ENCODE measurements at places on chromosomes 2 and 18. TPM values are rescaled to one million over a fixed set of nuclear protein-coding genes. Genes with fewer than 3 reads are reported as not detected.

DNA sequence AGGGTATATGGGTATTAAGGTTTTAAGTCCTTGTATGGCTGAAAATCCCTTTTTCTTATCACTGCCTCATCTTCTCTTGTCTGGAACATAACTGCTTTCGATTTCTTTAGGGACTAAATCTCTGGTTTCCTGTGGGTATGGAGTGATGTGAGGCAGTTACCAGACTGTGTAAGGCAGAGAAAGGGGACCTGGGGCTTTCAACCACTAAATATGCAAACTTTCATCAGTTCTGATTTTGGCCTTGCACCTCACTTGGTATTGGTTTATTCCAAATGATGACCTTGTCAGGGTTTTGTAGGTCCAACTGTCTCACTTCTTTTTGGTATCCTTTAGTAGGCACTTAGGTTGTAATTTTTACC lies 9.3 kb downstream of the MAP4K4 start:
- DNase-seq: no peak
- H3K4me3 ChIP-seq: no peak overlapping the region
- H3K36me3 ChIP-seq: peaks cover 23% of the 10 kb centered on the region
- H3K27ac ChIP-seq: peak overlapping the region; percentile 94
- peaks cover 66% of the 10 kb centered on the region for H3K4me1 ChIP-seq

MAP3K19 gene
- not detected for total RNA-seq

- DNase-seq: no peak
- H3K36me3 ChIP-seq: peaks cover 4% of the 10 kb centered on the region
- peaks cover 5% of the 10 kb centered on the region for H3K27me3 ChIP-seq
- H3K4me3 ChIP-seq: no peak overlapping the region
- H3K27ac ChIP-seq: no peak overlapping the region
- H3K4me1 ChIP-seq: no peaks in the 10 kb centered on the region
Measured at GRCh38 chr2:130150181-130151144, 5.6 kb upstream of the CCDC74B start.

DNA sequence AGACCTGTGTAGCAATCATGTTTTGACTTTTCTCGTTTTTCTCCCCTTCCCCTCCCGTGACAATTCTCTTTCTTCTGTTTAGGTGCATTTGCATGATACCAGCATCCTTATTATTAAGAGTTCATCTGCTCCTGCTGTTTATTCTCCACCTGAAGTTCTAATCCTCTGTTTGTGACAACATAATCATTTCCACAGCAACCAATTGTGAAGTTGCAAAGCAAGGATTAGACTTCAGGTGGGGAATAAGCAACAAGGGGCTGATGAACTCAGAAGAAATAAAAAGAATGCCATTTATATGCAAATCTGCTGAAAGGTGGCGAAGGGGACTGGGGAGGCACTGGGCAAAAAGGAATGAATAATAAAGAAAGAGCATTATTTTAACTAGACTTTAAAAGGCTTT lies 124.8 kb upstream of the LINC00305 start:
- DNase-seq: no peak
- no peak overlapping the region for H3K4me3 ChIP-seq
- no peak overlapping the region for H3K27ac ChIP-seq

GRCh38 chr2:6956566-6956965 lies 39.4 kb downstream of the RNF144A start:
- H3K4me1 ChIP-seq: no peaks in the 10 kb centered on the region
- no peak for DNase-seq
- H3K36me3 ChIP-seq: no peaks in the 10 kb centered on the region
- no peak overlapping the region for H3K27ac ChIP-seq
- no peak overlapping the region for H3K4me3 ChIP-seq

HOXD12 gene
- total RNA-seq: not detected

DNA sequence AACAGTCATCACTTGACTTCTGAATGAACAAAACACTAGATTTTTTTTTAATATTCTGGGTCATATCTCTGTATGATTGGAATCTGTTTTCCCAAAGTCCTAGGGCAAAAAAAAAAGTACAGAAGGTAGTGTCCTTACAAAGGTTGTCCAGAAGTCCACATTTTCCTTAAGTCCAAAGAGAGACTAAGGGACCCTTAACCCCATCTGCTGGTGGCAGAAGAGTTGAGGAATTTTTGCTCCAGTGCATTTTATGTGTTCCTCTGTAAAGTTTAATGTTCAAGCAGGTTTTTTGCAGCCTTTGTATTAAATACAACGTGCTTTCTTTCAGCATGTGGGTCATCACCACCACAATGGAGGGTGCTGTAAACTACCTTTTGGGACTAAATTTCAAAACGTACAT lies 215.9 kb downstream of the SP3 start:
- H3K36me3 ChIP-seq: no peaks in the 10 kb centered on the region
- no peak for DNase-seq
- no peak overlapping the region for H3K27ac ChIP-seq
- no peak overlapping the region for H3K4me3 ChIP-seq

DNA sequence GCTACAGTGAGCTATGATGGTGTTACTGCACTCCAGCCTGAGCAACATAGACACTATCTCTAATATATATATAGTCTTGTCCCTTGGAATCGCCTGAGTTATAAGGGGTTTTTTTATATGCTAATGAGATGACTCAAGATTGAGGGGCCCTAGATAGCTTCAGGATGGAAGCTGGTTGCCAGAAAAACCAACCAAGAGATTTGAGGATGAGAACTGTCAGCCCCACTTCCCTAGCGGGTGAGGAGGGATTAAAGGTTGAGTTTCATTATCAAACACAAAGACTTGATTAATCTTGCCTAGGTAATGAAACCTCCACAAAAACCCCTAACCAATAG lies 12.6 kb upstream of the GALM start:
- H3K27ac ChIP-seq: no peak overlapping the region
- peaks cover 3% of the 10 kb centered on the region for H3K27me3 ChIP-seq
- no peaks in the 10 kb centered on the region for H3K36me3 ChIP-seq
- H3K4me3 ChIP-seq: no peak overlapping the region
- no peaks in the 10 kb centered on the region for H3K4me1 ChIP-seq

GRCh38 chr2:135037831-135038230 lies 9.4 kb downstream of the MAP3K19 start:
- H3K27me3 ChIP-seq: peaks cover 1% of the 10 kb centered on the region
- no peak for DNase-seq
- no peaks in the 10 kb centered on the region for H3K36me3 ChIP-seq
- H3K4me3 ChIP-seq: no peak overlapping the region
- H3K27ac ChIP-seq: no peak overlapping the region

RTKN gene
- total RNA-seq: 65.4 TPM

OR6B2 gene
- 0.23 TPM for total RNA-seq

DNA sequence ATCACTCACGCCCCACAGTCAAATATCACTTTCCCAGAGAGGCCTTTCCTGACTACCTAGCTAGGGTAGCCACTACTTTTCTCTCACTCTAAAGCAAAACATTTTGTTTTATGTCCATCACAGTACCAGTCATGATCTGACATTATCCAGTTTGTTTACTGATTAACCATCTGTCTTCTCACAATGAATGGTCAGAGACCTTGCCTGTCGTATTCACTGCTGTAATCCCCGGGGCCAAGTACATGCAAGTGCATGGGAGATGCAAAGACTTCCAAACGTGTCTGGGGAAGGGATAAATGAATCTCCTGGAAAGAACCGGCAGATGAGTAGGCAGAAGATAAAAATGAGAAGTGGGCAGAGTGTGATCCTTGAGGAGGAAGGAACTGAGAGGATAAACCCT lies 39.7 kb downstream of the THUMPD2 start:
- peaks cover 5% of the 10 kb centered on the region for H3K36me3 ChIP-seq
- peaks cover 15% of the 10 kb centered on the region for H3K4me1 ChIP-seq
- H3K27ac ChIP-seq: no peak overlapping the region
- DNase-seq: no peak

GRCh38 chr2:85415980-85416650 lies 2.4 kb upstream of the SH2D6 start:
- H3K36me3 ChIP-seq: no peaks in the 10 kb centered on the region
- no peak overlapping the region for H3K4me3 ChIP-seq

- peaks cover 13% of the 10 kb centered on the region for H3K4me1 ChIP-seq
- H3K27me3 ChIP-seq: peaks cover 6% of the 10 kb centered on the region
- no peak overlapping the region for H3K4me3 ChIP-seq
- no peak for DNase-seq
Measured at GRCh38 chr18:75248426-75249174, 38.0 kb downstream of the TSHZ1 start.

GRCh38 chr2:39120521-39120770 lies 405 bp downstream of the SOS1 start:
- H3K4me3 ChIP-seq: no peak overlapping the region
- no peak overlapping the region for H3K27ac ChIP-seq
- DNase-seq: no peak
- H3K36me3 ChIP-seq: peaks cover 30% of the 10 kb centered on the region

DNA sequence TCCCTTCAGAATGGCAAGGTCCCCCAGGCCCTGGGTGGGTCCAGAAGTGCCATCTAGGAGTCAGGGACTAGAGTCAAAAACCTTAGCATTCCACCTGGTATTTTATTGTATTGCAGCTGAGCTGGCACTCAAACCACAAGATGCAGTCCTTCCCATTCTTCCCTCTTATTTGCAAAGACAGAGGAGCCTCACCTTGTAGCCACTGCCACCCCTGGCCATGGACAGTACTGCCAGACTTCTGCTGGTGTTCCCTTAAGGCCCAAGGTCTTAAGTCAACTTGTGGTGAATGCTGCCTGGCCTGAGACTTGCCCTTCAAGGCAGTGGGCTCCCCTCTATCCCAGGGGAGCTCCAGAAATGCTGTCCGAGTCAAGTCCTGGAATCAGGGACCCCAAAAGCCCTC lies 6.9 kb downstream of the UGT1A10 start:
- H3K27me3 ChIP-seq: peaks cover 2% of the 10 kb centered on the region
- no peaks in the 10 kb centered on the region for H3K4me1 ChIP-seq
- no peak overlapping the region for H3K4me3 ChIP-seq

- H3K27me3 ChIP-seq: peaks cover 6% of the 10 kb centered on the region
- no peak overlapping the region for H3K4me3 ChIP-seq
- H3K27ac ChIP-seq: peak overlapping the region; percentile 48
Measured at GRCh38 chr2:100641125-100641435, 78.3 kb downstream of the PDCL3 start.
